Activated T-helper 1 cell treated with anti-CD3 and anti-CD28 coated beads, Interleukin-2, amount 50 U/mL, for 16 hours (primary cell): ENCODE measurements at places on chromosomes 7 and 10.

DNA sequence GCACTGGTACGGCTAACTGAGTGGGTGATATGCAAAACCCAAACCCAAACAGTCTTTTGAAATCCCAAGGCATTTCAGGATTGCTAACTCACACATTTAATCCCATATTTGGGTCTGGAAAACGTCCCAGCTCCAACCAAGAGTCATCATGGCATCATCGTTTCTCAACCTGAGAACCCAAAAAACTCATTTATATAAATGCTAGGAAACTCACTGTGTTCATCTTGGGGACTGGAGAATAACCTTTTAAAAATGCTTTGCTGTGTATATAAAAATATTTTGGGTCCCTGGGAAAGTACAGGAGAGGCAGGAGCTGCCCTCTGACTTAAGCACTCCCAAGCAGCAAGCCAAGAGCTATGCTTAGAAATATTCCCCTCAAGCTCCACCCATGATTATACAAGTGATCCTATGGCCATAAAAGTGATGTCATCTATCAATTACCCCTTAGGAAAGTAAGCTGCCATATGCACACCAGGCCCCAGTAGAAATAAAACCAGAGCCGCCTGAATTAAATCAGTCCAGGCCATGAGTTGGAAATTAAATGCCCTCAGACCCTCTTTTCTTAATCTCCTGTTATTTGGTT, 352.1 kb downstream of the FRMD4A start:
- DNase-seq: no peak

GRCh38 chr7:129338450-129338849, 95.8 kb upstream of the STRIP2 start:
- no peak for DNase-seq

DNA sequence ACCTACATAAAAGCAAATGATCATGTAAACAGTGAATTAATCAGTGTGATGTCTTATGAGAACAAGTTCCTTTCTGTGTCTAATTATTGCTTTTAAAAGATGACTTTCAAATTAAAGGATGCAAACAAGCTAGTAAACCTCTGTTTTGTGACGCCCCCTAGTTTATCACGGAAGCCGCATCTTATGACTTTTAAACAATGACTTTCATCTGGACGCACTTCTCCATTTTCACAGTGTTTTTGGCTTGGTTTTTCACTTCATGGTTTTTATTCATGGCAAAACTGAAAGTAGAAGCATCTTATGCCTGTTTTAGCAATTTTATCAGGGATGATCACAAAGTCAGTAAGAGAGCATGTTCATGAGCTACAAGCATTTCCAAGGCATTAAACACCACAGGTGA, 35.0 kb downstream of the ITGA8 start:
- no peak for DNase-seq

GRCh38 chr10:111297351-111297848, 220.6 kb downstream of the ADRA2A start:
- no peak for DNase-seq

DNA sequence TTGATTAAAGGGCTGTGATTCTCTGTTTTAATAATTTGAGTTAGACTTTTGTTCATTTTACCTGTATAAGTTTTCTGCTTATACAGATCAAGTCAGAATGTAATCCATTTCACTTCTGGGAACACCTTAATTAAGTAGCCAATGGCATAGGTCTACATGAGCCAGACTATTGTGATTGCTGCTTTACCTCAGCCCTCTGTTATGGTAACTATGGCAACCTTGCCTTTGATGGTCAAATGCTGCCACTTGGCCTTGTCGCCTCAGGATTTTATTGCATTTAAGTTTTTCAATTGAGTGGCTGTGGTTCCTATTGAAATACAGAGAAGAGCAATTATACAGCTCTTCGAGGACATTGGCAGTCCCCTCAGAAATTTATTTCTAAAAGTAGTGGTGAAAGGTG, 64.3 kb upstream of the TMEM106B start:
- no peak for DNase-seq

GRCh38 chr7:151420144-151420543, 10.3 kb upstream of the WDR86 start:
- DNase-seq: no peak

DNA sequence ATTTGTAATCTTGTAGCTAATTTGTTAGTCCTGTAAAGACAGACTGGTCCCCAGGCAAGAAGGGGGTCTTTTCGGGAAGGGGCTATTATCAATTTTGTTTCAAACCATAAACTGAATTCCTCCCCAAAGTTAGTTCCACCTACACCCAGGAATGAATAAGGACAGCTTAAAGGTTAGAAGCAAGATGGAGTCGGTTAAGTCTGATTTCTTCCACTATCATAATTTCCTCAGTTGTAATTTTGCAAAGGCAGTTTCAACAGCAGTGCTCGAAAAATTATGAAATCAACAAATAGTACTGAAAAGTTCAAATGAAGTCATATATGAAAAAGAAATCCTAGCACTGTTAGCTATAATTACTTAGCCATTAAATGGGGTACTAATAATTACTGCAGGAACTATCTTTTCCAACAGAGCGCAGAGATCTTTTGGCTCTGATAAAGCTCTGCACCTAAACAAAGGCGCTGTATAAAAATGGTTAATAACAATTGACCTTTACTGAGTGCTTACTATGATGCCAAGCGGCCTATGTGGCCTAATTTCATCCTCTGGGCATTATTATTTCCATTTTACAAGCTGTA, 756 bp upstream of the SEC24C start:
- no peak for DNase-seq

- no peak for DNase-seq
These were observed 114.5 kb downstream of the LARP4B start for GRCh38 chr10:816958-817357.

GRCh38 chr10:118911363-118911762, 118.2 kb upstream of the NANOS1 start:
- no peak for DNase-seq

DNA sequence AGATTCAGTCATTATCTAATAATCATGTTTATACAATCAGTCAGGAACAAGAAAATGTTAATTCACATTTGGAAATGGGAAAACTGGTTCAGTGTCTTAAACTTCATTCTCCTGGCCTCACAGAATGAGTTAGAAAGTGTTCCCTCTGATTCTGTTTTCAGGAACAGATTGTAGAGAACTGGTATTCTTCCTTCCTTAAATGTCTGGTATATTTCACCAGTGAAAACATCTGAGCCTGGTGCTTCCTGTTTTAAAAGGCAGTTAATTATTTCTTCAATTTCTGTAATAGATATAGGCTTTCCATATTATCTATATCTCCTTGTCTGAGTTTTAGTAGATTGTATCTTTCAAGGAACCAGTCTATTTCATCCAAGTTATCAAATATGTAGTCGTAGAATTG, 97.1 kb upstream of the TMEM168 start:
- DNase-seq: no peak

- DNase-seq: no peak
These were observed 3.2 kb downstream of the GNB2 start for GRCh38 chr7:100676501-100677306.

GRCh38 chr7:10685040-10685439, 288.6 kb upstream of the PHF14 start:
- DNase-seq: no peak

- no peak for DNase-seq
These were observed 236.5 kb upstream of the SEMA3D start for GRCh38 chr7:85423209-85423895.

- no peak for DNase-seq
These were observed 197.2 kb downstream of the HECW1 start for GRCh38 chr7:43309706-43310022.

- no peak for DNase-seq
These were observed 89.4 kb downstream of the TBXAS1 start for GRCh38 chr7:139918480-139918879.

DNA sequence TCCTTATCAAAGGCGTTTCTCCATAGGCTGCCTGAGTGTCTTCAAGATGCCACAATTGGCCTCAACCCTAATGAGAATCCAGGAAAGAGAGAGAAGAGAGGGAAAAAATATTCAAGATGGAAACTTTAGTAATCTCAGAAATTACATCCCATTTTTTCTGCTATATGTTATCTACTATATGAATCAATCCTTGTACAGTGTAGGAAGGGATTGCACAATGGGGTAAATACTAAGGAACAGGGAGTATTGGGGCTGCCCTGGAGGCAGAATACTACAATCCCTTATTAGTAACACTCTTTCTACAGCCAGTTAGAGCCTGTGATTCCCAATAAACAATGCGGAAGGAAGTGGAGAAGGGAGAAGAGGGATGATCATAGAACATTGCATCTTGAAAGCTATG, 27.9 kb downstream of the TFPI2 start:
- no peak for DNase-seq

DNA sequence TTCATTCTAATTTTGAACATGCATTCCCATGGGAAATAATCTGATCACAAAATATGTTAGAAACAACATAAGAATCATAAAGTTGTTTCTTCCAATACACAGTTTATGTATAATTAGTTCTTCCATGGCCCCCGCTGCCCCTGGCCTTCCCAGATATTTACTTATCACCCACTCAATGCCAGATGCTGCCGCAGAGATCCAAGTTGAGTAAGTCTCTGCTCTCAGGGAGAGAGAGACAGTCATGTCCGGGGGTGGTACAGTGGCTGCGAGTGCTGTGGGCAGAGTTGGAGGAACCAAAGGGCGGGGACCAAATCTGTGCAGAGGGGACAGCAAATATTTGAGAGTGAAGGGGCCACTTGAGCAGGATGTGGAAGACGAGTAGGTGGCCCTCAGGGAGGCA, 37.1 kb downstream of the COL26A1 start:
- DNase-seq: no peak

DNA sequence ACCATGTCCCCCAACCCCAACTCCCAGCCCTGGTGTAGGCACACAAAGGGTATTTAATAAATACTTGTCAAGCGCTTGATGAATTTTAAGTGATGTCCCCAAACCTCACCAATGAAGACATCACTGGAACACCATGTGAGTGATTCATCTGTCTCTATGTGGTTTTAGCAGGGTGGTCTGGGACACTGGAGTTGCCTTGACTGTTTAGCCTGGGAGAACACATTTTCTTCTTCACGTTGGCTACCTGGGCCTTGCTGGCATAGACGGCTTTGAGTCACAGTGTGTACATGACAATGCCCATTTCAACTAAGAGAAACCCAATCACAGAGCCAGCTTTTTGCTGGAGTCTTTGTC, 24.8 kb upstream of the SHH start:
- DNase-seq: no peak

DNA sequence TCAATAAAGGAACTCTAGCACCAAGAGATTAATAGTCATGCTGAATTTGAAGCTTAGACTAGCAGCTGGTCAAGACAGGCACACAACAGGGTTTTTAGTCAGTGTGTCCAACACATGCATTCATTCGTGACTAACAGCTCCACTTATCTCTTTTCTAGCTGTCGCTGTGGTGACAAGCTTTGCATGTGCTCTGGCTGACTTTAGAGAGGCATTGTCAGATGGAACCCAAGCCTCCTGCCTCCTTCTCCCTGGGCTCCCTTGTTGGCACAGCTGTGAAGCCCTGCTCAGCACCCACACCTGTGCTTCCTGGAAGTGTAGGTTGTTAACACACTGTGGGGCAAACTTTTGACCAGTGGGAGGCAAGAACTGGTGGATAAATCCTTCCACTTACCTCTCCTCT, 9.8 kb upstream of the AGK start:
- DNase-seq: no peak

DNA sequence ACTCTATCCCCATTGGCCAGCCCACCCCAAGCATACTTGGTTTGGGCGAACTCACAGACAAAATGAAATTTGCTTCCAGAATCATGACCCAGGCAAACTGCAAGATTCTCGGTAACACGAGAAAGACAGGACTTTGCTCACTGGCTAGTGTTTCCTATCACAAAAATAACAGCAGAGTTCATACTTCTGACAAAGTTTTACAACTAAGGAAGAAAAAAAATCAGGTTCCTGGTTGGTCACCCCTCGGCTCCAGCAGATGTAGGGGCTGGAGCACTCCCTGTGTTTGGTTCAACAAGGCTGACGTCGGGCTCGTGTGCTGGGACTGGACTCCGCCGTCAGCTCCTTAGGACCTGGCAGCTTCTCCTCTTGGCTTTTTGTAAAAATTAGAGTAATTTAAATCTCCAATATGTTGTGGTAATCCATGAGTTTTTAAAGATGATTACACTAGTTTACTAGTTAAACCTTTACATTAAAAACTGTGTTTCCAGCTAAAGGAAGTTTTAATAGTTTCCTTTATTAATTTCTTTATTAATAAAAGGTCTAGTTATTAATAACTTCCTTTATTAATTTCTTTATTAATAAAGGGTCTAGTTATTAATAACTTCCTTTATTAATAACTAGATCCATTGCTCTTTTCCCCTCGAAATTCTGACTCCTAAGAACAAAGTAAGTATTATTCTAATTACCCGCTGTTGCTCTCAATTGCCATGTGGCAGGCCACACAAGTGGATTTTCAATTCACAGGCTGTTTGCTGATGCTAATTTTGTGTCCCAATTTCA, 115.6 kb upstream of the RNF32 start:
- DNase-seq: no peak

DNA sequence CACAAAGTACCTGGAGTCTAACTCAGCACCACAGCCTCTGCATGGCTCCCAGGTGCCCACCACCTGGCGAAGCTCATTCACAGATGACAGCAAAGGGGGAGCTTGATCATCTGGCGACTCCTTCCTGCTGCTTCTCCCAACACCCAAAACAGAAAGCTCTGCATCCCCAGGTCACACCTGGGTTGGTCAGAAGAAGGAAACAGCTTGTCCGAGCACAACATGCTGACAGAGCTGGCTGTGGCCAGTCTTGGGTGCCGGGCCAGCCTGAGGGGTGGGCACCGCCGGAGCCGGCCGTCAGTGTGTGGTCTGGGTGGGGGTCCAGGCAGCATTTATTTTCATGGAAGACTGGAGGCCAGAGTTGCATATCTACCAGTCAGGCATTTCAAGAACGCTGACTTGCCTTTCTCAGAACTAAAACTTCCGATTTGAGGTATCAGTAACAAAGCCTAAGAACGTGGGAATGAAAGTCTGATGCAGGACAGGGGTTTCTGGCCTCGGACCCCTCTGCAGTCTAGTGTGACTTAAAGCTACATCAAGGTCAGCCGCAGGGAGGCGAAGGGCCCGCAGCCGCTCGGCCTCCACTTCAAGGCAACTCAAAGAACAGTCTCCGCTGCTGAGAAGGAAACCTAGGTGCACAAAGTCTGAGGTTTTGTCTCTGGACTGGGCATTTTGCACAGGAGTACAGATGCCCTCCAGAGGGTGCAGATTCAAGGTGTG, 109.6 kb downstream of the CYTH3 start:
- no peak for DNase-seq

GRCh38 chr10:95663496-95663895, 7.0 kb upstream of the ALDH18A1 start:
- no peak for DNase-seq

- DNase-seq: peak; percentile 53
These were observed at the start of gene TRRAP for GRCh38 chr7:98878365-98879197. TRRAP (plus strand) TSS chr7:98878532; CDS start chr7:98881151, 2,619 bp downstream.

- no peak for DNase-seq
These were observed 36.2 kb downstream of the ZNF248 start for GRCh38 chr10:37821237-37821636.
